ENCODE measurements at places on chromosomes 2 and 18.

DNA sequence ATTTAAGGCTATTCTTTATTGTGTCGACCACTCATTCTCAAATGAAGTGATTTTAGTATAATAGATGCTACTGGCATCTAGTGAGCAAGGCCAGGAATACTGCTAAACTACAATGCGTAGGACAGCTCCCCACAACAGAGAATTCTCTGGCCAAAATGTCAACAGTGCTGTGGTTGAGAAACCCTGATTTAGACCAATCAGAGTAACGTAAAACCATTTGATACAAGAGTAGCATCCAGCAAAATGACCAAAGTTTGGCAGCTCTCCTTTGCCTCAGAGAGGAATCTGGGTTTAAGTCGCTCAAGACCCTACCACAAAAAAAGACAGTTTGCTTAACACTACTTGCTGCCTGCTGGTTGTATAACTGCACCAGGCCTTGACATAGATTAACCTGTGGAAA, 37.0 kb upstream of the TTN start:
- DNase-seq = no peak

GRCh38 chr2:7437716-7438632, 520.8 kb downstream of the RNF144A start:
- no peak for DNase-seq

- DNase-seq = peak; percentile 85
These were observed 21.6 kb upstream of the SPATA3 start for GRCh38 chr2:230974096-230974913.

- DNase-seq = no peak
These were observed 151.3 kb upstream of the SLC39A10 start for GRCh38 chr2:195505701-195506100.

DNA sequence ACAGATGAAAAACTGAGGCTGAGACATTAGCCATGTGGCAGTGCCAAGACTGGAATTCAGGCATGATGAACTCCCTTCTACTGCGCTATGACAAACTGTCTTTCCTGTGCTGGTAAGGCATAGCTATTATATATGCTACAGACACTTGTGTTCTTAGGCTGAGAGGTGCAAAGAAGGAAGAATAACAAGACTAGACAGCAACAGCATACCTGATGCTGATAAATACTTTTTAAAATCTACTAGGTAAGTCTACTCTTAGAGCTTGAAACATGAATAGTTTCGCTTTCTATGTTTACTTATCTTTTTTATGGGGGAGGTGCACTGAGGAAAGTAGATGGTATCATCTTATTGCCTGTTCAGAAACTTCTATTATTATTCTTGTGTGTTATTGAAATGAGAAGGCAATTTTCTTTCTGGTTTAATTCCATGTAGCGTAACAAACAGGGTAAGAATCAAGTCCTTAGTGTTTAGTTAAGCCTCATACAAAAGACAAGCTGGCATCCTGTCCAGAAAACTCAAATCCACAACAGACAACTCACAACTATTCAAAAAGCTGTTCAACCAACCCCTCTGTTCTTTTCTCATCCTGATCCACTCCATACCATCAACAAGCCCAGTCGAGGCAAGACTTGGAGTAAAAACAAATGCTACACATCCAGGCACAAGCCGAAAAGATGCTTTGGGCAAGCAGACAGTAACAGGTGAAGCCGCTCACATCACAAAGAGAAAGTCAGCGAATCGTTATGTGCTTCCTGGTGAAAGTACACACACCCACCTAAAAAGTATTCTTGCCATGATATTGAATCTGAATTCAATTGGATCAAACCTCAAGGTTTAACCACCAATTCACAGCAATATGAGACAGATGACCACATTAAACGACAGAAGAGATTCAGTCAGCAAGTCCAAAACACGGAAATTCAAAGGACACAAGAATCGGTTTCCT, 1.5 kb downstream of the TTC32 start:
- peak; percentile 43 for DNase-seq

DNA sequence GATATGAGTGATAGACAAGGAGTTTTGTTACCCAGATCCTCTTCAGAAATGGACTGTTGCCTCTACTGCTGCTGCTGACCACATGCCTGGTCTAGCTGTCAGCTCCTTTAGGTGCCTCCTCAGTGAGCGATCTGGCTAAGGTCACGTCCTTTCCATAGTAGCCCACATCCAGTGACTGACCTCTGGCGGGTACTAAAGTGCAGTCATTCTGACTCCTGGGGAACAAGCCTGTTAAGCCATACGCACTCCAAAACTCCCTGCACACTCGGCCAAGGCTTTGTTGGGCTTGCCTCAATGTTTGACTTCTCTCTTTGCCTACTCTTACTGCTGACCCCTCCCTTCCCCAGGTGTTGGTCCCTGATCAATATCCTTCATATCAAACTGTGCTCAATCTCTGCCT, 685.2 kb downstream of the IRS1 start:
- DNase-seq = no peak

DNA sequence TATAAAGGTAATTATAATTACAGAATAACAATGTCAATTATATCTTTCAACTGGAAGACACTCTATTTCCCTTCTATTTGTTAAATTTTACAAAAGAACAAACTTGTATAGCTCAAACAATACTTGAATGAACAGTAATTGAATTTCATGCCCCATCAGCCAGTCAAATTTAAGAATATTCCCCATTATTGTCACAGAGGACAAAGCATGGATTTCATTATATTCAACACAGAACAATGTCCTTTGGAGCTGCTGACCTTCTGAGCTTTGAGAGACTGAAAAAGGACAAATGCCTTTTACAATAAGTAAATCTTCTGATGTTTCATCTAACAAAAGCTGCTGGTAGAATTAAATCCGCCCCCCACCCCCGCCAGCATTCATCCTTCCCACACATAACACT, 187.5 kb upstream of the MC4R start:
- no peak for DNase-seq

DNA sequence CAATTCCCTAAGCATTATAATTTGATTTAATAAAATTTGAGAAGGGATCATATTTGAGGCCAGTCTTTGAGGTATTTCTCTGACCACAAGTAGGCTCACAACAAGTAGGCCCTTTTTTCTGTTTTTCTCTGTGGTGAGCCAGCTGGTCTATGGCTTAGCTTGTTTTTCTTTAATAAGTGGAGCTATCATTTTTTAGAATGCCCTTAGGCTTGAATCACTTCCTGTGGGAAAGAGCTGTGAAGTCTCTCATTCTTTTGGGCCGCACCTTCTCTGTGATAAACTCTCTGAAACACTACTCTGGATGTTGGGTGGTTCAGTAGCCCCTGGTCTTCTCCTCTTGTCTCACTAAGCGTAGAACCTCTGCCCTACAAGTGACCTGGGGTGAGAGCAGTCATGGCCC, 235.9 kb downstream of the SUCLG1 start:
- no peak for DNase-seq
